ENCODE measurements at places on chromosomes 7 and 10.

GRCh38 chr7:135335628-135336139, 102.0 kb downstream of the STRA8 start:
- no peak for DNase-seq

DNA sequence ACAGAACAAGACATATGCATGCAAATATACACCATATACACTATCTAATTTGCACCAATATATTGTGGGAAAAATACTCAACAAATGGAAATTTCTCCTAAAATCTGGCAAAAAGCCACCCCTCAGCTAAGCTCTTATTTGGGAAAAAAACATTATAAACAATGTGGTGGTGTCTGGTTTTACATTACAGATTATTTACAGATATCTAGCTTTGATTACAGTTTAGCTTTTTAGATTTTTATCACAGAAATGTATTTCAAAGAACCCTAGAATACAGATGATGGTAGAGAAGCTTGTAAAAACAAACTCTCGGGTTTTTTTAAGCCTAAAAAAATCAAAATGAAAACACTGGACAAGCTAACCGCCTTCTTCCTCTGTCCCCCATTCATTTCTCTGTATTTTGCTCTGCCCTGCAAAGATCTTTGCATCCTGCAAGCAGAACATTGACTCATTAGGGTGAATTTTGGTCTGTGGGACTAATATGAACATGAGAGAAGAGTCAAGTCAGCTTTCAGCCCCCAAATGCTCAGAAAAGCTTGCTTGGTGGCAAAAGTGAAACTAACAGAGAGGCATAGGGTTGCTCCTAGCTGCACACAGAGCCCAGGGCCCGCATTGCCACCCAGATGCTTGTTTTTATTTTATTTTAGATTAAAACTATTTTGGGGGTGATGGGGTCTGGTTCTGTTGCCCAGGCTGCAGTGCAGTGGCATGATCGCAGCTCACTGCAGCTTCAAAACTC, 88.8 kb upstream of the LYZL1 start:
- DNase-seq = no peak

GRCh38 chr10:78215645-78216044, 182.0 kb downstream of the RPS24 start:
- no peak for DNase-seq

GRCh38 chr7:14501436-14501835, 401.1 kb downstream of the DGKB start:
- no peak for DNase-seq

- DNase-seq = no peak
Observed at GRCh38 chr7:13832346-13832745, 157.1 kb downstream of the ETV1 start.

DNA sequence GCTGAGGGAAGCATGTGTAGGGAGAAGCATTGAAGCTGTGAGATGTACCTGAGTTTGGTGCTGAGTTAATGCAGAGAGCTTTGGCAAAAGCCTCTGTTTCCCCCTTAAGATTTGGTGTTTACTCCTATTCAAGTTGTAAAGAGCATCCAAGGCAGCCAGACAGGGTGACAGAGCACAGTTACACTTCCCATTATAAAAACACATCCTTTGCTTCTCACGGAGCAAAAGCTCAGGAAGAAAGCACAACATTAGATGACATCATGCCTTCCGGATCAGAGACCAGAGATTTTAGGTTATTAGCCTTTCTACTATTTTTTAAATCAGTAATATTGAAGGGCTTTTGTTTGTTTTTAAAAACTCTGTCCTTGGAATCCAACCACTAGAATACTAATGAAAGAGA, 182.9 kb downstream of the DOCK4 start:
- DNase-seq = no peak

GRCh38 chr7:47188653-47189315, 393.1 kb downstream of the TNS3 start:
- DNase-seq = no peak

- DNase-seq = no peak
Observed at GRCh38 chr7:30309842-30310435, 25.5 kb downstream of the ZNRF2 start.

All from stimulated activated effector memory CD8-positive, alpha-beta T cell treated with anti-CD3 and anti-CD28 coated beads, Interleukin-12 subunit alpha, Interleukin-12 subunit beta, amount 100 ng/mL, for 72 hours (primary cell).